ENCODE measurements at places on chromosomes 2 and 18.

DNA sequence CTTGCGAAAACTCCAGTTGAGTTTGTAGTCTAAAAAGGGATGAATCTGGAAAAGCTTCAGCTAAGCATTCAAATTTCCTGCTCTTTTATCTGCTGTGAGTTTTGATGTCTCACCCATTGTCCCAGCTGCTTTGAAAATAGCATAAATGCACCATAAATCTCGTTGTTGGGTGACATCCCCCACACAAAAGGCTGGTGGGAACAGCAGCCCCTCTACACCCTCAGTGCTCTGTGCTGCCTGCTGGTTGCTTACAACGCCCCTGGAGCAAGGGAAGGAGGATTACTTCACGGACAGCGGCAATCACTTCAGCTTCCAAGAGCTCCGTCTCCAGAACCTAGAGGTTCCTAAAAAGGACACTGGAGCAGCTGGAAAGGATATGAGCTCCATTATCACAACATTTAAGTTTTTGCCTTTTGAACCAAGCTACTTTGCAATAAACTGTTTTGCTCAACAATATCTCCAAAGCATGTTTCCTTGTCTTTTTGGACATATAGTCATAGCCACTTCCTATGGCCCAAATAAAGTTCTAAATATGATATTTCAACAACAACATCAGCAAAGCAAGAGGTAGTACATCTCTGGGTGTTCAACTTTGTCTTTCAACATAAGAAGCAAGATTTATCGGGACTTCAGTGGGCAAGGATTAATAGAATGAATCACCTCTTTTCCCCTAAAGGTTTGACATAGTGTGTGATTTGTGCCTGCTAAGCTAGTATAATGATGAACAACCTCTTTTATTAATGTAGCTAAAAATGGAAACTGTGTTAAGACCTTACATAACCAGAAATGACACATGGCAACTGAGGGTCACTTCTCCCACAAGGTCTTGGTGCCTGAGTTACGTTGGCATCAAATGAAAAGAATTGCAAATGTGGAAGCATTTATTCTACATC, 413.5 kb downstream of the TXNL1 start:
- DNase-seq, result no peak

- DNase-seq, result peak; percentile 51
These were observed 7.4 kb downstream of the TWIST2 start for GRCh38 chr2:238855299-238855698.

GRCh38 chr18:72181241-72181764, 362.8 kb downstream of the CBLN2 start:
- DNase-seq, result no peak

- no peak for DNase-seq
These were observed 278.3 kb downstream of the EIPR1 start for GRCh38 chr2:3099145-3099859.

DNA sequence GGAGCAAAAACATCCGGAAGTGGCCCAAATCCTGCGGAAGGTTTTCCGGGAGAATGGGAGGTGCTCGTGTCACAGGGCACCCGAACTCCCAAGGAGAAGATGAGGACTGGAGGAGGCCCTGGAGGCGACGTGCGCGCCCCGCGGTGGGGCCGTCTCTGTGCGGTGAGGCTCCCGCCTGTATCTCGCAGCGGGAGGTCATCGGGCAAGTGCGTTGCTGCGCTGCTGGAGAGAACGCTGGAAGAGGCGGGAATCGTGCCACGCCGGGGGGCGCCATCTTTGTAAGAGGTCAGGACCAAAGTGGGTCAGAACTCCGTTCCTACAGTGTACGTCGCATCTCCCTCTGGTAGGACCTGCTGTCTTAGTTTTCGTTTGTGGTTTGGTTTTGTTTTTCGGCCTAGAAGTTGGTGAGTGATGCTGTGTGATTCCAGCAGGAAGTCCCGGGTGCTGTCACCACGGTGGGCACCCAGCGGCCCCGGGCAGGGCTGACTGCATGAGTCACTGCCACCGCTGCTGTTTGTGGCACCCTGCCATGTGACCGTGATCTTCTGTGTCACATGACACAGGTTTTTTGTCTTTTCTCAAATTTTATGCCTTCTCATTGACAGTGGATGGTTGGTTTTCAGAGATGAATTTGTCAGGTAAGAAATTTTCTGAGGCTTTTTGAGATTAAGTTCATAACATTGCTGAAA, 21.5 kb upstream of the ATP9B start:
- DNase-seq, result no peak

DNA sequence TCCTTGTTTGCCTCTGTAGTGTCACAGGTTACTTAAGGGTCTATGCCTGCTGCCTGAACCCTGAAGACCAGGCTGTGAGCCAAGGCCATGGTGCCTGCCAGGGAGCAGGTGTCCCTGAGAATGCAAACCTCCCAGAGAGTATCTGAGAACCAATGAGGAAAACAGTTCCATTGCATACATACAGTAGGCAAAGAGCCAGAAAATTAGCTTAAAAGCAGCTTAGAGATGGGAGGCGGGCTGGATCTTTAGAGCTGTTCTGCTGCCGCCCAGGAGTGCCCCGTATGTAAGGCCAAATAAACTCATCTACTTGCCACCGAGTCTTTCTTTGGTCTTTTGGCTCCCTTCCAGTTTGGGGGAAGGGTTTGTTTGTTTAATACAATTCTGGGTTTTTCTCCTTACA, 327.9 kb downstream of the CLIP4 start:
- DNase-seq, result no peak

- DNase-seq, result peak; percentile 92
These were observed 20.8 kb downstream of the DBI start for GRCh38 chr2:119387381-119388129.

DNA sequence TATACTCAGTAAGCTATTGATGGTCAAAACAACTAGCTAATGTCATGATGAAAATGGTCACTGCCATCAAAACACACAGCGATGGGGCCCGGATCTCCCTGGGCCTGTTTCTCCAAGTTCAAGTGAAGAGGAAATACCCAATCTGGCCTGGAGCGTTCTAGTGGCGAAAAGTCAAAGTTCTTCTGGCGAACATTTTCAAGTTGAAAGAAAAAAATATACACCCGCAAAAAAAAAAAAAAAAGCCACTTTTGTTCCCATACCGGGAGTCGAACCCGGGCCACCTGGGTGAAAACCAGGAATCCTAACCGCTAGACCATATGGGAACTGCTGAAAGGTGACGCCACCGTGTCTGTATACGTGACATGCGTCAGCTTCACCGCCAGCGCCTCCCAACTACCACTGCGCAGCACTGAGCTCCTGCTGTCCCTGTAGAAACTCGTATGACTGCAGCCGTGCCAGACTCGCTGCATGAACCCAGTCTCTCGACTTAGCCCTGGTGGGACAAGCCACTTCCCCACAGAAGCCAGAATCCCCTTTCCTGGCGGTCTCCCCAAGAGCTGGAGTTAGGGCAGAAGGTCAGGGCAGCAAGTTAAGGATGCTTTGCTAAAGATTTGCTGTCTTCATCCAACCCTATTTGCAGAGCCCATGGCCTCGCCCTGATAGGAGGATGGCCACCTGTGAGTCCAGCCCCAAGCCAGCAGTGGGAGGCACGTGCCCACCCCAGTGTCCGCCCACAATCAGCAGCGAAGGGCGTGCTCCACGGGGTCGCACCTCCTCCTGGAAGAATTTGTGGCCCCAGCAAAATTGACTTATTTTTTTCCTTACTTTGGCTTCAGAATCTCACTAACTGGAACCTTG, 5.6 kb upstream of the IMP4 start:
- DNase-seq, result peak; percentile 71

GRCh38 chr18:59485382-59485781, 126.3 kb upstream of the LMAN1 start:
- DNase-seq, result no peak

DNA sequence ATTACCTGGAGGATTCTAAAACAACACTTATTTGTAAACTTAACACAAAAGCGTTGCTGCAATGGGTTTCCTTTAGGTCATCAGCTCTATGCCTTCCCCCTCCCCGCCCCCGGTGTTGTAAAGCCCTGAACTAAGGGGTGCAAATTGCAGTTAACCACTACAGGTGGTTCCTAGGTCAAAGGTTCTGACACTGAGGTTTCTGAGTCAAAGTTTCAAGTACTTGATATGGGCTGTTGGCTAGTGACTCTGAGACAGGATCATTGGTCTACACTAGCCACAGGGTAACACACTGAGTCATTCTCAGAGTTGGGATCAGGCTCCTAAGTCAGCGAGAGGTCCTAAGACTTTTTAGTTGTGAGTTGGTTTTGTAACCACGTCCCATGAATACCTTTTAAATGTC, 15.4 kb downstream of the IL1B start:
- DNase-seq, result no peak

DNA sequence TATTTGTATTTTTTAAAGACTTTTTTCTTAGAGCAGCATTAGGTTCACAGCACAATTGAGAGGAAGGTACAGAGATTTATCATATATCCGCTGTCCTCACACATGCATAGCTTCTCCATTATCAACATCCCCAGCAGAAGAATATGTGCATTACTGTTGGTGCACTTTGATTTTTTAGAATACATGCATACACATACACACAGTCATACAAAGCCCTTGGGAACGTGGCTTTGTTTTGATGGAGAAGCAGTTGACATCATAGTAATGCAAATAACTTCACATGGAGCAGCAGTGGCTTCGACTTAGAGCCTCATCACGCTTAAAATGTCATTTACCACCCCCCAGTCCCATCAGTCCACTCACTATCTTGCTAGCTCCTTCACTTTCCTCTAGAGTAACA, 26.5 kb downstream of the CYP26B1 start:
- DNase-seq, result no peak

DNA sequence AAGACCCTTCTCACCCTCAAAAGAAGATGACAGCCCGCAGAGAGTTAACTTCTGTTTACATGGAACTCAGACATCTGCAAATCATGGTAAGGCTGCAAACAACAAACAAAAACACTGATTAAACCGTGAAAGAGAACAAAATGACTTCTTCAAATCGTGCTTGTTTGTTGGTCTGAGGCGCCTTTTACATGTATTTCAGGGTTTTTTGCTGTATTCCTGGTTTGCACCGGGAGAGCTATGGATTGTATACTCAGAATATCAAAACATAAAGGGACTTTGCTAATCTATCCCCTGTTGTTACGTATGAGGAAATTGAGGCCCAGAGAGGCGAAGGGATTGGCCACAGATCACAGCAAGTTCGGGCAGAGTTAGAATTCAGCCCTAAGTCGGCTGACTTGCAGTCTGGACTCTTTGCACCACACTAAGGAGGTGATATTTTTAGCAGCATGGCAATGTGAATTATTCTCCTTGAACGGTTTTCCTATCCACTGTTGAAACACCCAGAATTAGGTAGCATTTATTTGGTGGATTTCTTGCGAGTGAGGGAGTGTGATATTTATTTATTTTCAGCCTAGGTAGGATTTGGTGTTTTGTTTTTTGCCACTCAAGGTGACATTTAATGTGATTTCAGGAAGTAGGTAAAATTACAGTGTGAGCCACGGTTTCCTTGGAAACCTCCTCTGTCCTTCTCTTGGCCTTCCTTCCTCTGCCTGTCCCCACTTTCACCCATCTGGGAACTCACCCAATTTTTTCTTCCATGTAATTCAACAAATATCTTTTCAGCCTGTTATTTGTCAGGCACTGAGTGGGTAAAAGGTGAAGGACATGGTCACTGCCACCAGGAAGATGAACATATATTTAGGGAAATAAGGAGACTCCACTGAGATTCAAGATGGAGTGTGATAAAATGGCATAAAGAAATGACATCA, 980 bp upstream of the PDE6D start:
- DNase-seq, result peak; percentile 66

DNA sequence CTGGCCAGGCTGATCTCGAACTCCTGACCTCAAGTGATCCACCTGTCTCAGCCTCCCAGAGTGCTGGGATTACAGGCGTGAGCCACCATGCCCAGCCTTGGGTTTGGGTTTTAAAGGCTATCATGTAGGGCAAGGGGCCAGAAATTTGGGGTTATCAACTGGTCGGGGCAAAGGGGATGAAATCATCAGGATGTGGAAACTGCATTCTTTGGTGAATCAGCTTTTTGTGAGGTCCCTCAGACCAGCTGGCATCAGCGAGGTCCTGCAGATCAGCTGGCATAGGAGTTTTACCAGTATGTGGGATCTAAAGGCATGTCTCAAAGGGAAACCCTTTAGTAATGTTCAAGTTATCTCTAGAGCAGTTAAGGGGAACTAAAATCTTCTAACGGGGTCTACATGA, 6.4 kb upstream of the GEMIN6 start:
- DNase-seq, result peak; percentile 40

DNA sequence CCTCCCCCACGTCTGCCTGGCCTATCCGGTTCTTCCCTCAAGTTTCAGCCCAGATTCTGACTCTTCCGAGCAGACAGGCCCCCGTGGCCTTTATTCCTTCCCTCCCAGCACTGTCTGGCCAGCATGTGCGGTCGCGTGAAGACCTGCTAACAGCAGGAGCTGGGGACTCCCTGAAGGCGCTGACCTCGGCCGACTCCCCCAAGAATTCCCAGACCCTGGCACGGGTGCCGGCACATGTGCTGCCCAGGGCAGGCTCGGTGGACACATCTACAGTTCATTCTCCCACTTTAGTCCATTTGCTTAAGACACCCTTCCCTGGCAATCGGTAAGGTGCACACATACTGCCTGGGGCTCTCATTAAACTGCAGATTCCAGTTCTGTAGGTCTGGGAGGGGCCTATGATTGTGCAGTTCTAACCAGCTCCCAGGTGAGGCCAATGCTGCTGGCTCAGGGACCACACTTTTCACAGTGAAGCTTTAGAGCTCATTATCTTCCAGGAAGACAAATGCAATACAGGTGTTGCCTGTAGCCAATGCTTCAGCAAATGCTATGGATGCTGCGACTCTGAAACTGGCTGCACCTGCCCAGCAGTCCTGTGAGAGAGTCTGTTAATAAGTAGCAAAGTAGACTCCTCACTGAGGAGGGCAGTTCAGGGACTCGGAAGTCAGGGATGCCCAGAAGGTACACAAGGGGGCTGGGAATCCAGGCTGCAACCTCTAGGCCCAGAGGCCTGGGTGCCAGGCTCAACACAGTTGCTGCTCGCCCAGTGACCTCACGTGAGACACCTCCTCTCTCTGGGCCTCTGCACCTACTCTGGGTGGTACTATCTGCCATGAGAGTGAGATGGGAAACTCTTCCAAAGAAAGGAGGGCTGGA, 45.4 kb upstream of the TAF1B start:
- no peak for DNase-seq

- peak; percentile 7 for DNase-seq
These were observed 54.1 kb downstream of the EML4 start for GRCh38 chr2:42223067-42223854.

DNA sequence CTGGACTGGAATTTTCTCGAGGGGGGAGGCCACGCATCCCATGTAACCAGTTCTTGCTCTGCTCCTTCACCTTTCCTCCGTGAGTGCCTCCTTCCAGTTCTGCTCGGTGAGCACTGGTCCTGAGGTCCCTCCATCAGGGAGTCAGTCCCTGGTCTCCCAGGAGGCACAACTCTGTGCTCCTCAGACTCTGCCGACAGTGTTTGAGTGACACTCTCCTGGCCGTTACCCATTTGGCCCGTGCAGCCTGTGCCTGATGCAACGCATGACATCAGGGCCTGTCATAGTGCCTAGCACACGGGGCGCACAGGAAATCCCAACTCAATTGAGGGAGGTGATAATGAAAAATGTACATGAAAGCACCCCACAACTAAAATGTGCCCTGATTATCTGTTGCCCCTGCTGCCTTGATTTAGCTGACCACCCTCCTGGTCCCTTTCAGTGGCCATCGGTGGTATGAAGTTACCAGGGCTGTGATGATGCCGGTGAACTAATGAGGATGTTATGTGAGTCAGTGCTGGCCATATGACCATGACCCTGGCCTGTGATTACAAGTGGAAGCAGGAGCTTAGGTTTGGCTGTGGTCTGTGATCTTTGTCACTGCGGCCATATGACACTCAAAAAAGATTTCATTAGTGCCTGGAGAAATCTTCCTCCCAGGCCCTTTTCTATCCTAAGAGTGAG, 144.6 kb downstream of the TDRD15 start:
- DNase-seq, result no peak
